PC-3 (cell line): ENCODE measurements at places on chromosomes 2 and 18. TPM values are rescaled to one million over a fixed set of nuclear protein-coding genes. Genes with fewer than 3 reads are reported as not detected.

GRCh38 chr18:49847524-49847923, 34.2 kb upstream of the ACAA2 start:
- no peak overlapping the region for H3K27ac ChIP-seq
- no peak overlapping the region for H3K4me3 ChIP-seq
- H3K36me3 ChIP-seq: no peaks in the 10 kb centered on the region
- no peaks in the 10 kb centered on the region for H3K27me3 ChIP-seq

DNA sequence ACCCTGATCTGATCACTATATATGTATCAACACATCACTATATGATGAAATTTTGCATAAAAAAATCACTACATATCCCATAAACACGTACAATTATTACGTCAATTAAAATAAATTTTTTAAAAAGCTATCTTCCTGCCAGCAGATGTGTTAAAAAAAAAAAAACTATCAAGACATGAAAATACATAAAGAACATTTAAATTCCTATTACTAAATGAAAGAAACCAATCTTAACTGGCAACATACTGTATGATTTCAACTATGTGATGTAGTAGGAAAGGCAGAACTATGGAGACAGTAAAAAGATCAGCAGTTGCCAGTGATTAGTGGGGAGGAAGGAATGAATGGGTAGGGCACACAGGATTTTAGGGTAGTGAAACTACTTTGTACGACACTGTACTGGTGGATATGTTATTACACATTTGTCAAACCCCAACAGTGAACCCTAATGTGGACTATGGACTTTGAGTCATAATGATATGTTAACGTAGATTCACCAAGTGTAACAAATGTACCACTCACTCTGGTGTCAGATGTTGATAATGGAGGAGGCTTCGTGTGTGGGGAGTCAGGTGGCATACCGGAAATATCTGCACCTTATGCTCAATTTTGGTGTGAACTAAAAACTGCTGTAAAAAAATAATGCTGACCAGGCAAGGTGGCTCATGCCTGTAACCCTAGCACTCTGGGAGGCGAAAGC, 27.4 kb downstream of the USP34 start:
- DNase-seq: peak; percentile 56
- H3K4me1 ChIP-seq: peaks cover 10% of the 10 kb centered on the region; the same call in 1 of the 2 replicates
- 0 out of 2 replicates have a peak, but pooled peaks cover under 1% of the 10 kb centered on the region for H3K36me3 ChIP-seq
- H3K27me3 ChIP-seq: no peaks in the 10 kb centered on the region
- no peak overlapping the region for H3K4me3 ChIP-seq

DNA sequence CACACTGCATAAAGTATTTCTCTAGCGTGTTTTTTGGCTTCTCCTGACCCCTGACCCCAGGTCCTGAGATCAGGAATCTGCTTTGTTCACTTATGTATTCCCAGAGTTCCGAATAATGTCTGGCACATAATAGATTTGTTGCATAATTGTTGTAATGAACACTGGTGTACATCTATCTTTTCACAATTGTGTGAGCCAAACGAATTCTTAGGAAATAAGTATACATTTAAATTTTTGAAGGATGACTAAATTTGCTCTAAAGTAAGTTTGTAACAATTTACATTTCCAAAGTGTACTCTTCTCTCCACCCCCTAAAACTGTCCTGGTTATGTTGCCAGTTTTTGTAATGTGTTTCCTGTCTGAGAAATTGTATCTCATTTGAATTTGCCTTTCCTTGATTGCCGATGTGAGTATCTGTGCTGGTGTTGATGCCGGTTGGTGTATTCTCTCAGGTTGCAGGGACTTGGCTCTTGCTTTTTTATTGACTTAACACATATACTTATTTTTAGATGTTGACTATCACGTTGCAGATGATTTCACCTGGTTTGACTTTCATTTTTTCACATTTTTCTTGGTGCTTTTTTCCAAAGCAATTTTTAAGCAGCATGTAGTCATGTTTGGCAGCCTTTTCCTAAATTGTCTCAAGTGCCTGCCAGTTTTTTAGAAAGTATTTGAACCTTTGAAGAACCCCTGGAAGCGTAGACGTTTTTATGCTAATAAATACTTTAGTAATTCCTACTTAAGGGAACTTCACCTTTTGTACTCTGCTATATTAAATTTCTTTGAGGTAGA, 16.1 kb upstream of the FARP2 start:
- H3K27me3 ChIP-seq: no peaks in the 10 kb centered on the region
- no peak for DNase-seq
- H3K36me3 ChIP-seq: peaks cover 59% of the 10 kb centered on the region
- H3K4me1 ChIP-seq: no peaks in the 10 kb centered on the region

The STARD6 gene
- total RNA-seq: not detected in 2 replicates

DNA sequence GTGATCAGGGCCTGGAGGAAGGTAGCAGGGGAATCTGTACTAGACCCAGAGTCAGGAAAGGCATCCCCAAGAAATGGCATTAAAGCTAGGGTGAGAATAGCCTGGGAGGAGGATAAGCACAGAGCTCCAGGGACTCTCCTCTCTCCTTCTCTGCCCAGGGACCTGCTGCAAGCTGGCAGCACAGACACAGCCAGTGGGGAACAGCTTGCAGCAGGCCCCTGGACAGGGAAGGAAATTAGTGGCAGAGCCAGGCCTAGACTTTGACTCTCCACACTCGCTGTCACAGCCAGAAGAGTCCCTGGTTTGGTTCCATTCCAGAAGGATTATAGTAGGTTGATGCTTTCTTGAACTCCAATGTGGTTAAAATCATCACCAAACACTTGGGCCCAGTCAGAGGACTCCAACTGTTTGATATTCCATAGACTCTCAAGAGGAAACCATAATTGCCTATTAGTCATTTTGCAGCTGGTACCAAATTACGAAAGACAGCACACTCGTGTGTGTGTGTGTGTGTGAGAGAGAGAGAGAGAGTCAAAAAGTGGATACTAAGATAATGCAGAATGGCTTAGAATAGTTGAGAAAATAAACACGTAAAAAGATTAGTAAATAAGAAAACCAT, 95.5 kb upstream of the ATP8B1 start:
- no peak overlapping the region for H3K27ac ChIP-seq
- no peaks in the 10 kb centered on the region for H3K36me3 ChIP-seq
- no peak overlapping the region for H3K4me3 ChIP-seq
- peak; percentile 33 for DNase-seq

DNA sequence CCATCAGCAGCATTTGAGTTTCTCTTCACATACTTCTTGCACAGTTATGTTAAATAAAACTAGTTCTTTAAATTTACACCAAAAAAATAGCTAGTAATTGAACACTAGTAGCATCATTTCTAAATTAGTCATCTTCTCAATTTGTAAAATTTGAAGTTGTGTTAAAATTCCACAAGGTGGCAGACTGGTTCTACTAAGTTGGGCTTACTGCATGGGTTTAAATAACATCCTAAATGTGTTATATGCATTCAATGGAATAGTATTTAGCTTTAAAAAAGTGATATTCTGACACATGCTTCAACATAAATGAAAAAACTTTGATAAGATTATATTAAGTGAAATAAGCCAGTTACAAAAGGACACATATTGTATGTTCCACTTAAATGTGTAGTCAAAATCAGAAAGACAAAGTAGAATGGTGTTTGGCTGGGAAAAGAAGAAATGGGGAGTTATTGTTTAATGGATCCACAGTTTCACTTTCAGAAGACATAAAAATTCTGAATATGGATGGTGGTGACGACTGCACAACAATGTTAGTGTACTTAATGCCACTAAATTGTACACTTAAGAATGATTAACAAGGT, 28.7 kb upstream of the RPRD1A start:
- no peaks in the 10 kb centered on the region for H3K36me3 ChIP-seq
- no peak overlapping the region for H3K27ac ChIP-seq
- H3K27me3 ChIP-seq: no peaks in the 10 kb centered on the region
- peak; percentile 48 for DNase-seq

DNA sequence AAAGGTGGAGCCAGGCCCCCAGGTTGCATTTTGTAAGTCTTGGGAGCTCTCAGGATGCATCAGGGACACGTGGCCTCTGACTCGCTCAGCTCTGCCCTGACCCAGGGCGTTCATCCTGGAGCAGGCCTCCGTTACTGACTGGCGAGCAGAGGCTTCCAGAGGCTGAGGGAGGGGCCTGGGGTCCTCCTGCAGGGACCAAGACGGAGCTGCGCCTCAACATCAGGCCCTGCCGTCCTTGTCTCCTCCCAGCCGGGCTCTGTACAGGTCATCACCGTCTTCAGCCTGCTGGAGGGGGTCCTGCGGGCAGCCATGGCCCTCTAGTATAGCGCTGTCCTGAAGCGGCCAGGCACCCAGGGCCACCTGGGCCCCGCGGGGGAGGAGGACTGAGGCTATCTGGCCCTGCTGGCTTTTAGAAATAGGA, 10.2 kb upstream of the ALPP start:
- H3K4me3 ChIP-seq: no peak overlapping the region
- H3K27ac ChIP-seq: no peak overlapping the region
- no peaks in the 10 kb centered on the region for H3K36me3 ChIP-seq
- H3K27me3 ChIP-seq: no peaks in the 10 kb centered on the region
- peaks cover 10% of the 10 kb centered on the region for H3K4me1 ChIP-seq
- peak; percentile 59 for DNase-seq

GRCh38 chr2:142136571-142136970, 5.8 kb upstream of the LRP1B start:
- H3K36me3 ChIP-seq: no peaks in the 10 kb centered on the region
- no peak overlapping the region for H3K27ac ChIP-seq
- no peaks in the 10 kb centered on the region for H3K4me1 ChIP-seq
- no peak for DNase-seq
- H3K4me3 ChIP-seq: no peak overlapping the region
- H3K27me3 ChIP-seq: peaks cover 4% of the 10 kb centered on the region; the same call in 1 of the 2 replicates

The SCYGR4 gene
- not detected in 2 replicates for total RNA-seq

The HOXD11 gene
- total RNA-seq: not detected in 2 replicates

DNA sequence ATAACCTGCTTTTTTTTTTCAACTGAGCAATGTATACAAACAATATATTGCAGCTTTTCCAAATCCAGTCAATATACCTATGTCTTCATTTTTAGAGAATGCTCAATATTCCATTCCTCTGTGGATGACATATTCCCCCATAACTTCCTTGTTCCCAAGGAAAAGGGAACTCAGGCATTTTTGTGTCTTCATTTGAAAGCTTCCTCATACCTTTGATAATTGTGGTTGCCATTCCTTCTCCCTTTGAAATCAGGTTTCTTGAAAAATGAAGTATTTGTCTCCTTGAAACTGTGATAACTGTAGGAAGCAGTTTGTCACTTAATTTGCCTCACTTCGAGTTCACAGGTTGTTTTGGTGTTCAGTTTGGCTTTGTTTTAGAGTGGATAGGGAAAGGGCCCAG, 13.5 kb downstream of the ELAC1 start:
- 0 out of 2 replicates have a peak, but pooled peaks cover 2% of the 10 kb centered on the region for H3K36me3 ChIP-seq
- no peak for DNase-seq
- no peak overlapping the region for H3K27ac ChIP-seq
- no peak overlapping the region for H3K4me3 ChIP-seq
- peaks cover 5% of the 10 kb centered on the region; the same call in 1 of the 2 replicates for H3K4me1 ChIP-seq

DNA sequence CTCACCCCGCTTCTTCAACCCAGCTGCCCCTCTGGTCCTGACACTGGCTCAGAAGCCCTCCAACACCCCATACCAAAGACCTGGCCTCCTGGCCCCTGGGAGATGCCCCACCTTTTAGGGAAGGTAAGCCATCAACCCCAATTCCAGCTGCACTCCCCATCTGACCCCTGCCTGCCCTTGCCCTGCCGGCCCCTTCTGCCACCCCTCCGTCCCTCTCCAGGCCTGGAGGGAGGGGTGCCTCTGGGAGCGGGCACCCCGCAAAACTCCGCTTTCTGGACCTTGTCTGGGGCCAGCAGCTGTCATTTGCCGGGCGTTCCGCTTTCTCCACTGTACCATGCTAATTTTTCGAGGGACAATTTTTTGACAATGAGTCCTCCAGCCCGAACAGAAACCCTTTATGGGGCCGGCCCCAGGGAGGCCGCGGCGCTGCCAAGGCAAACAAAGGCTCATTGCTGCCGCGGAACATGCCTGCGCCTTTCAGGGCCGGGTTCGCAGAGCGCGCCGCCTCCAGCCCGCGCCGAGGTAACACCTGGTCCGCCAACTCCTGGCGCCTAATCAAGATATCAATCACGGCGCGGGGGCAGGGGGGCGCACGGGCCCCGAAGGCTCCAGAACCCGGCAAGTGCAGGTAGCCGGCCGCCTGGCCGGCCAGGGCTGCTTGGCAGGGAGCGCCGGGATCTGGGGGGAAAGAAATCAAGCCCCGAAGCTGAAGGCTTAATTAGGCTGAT, 96.0 kb downstream of the INHBB start:
- H3K4me1 ChIP-seq: peaks cover 24% of the 10 kb centered on the region
- peak; percentile 81 for DNase-seq
- H3K4me3 ChIP-seq: peak overlapping the region; percentile 72
- no peaks in the 10 kb centered on the region for H3K27me3 ChIP-seq
- H3K36me3 ChIP-seq: no peaks in the 10 kb centered on the region

The GREB1L gene
- total RNA-seq: 6.3 and 10.3 TPM in 2 replicates

DNA sequence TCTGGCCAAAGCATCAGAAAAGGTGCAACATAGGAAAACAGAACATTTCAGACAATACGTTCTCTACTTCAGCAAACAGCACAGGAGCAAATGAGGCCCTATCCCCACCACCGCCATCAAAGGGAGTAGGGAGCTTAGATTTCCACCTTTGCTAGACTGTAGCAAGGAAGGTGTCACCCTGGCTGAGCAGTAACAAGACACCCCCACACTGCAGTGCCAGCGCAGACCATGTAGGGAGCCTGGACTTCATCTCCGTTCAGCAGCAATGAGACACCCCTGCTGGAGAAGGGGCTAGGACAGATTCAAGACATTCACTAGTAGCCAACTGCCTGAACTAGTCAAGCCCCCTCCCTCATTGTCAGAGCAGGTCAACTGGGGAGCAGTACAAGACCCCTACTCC, 160.1 kb upstream of the CBLN2 start:
- DNase-seq: no peak
- H3K4me1 ChIP-seq: no peaks in the 10 kb centered on the region
- no peak overlapping the region for H3K4me3 ChIP-seq
- no peak overlapping the region for H3K27ac ChIP-seq

- H3K27ac ChIP-seq: no peak overlapping the region
- H3K4me1 ChIP-seq: peaks cover 19% of the 10 kb centered on the region
- peak overlapping the region; percentile 94 for H3K4me3 ChIP-seq
- DNase-seq: no peak
- no peaks in the 10 kb centered on the region for H3K27me3 ChIP-seq
Observed at GRCh38 chr2:88053934-88054781, 1.4 kb downstream of the KRCC1 start.

DNA sequence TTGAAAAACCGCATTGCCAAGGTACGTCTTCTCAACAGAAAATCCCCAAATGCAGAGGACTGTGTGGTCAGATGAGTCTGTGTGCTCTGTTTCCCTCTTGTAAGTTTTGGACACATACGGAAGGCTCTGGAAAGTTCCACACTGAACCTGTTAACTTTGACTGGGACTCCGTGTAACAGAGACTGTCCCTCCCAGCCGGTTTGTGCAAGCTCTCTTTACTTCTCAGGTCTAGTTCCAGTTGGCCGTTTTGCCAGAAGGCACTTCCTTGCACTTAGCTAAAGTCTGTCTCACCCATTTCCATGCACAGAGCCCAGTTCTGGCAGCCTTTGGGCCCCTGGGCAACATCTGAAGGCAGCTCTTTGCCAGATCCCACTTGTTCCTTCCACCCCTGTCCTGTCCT, 22.0 kb downstream of the EFHD1 start:
- DNase-seq: no peak
- H3K4me1 ChIP-seq: no peaks in the 10 kb centered on the region
- H3K36me3 ChIP-seq: no peaks in the 10 kb centered on the region
- H3K27me3 ChIP-seq: no peaks in the 10 kb centered on the region
- no peak overlapping the region for H3K27ac ChIP-seq

- H3K4me3 ChIP-seq: no peak overlapping the region
- peak; percentile 20 for DNase-seq
- H3K4me1 ChIP-seq: peaks cover 14% of the 10 kb centered on the region; the same call in 1 of the 2 replicates
- no peaks in the 10 kb centered on the region for H3K36me3 ChIP-seq
- H3K27me3 ChIP-seq: peaks cover 21% of the 10 kb centered on the region
Observed at GRCh38 chr2:136130511-136130910, 12.6 kb upstream of the CXCR4 start.
